ENCODE measurements at places on chromosomes 3 and 15.

- no peak for DNase-seq
Observed at GRCh38 chr3:27976933-27977332, 254.8 kb upstream of the EOMES start.

GRCh38 chr3:105963161-105963560, 94.3 kb upstream of the CBLB start:
- DNase-seq: no peak

DNA sequence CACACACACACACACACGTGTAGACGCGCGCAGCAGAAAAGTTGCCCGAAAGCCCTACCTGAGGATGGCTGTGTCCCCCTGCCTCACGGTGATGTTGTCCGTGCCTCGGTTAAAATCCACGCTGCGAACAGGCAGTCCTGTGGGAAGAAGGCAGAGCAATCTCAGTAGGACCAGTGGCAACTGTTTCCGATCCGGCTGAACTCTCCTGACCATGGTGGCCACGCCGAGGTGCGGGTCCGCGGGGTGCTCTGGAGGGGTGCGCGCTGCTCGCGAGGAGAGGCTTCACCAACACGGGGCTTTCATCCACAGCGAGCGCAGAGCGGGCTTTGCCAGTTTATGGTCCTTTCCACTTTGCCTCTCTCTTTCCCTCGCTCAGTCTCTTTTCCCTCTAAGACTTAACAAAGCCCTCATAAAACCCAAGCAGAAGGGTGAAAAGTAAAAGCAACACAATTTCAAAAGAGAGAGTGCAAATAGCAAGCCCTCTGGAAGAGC, 422 bp downstream of the LSAMP start:
- no peak for DNase-seq

GRCh38 chr3:13504161-13504831, 24.2 kb downstream of the HDAC11 start:
- DNase-seq: no peak

GRCh38 chr15:95874637-95875036, 455.9 kb upstream of the NR2F2 start:
- DNase-seq: no peak

- no peak for DNase-seq
Observed at GRCh38 chr3:42184651-42185443, 81.1 kb downstream of the CCK start.

DNA sequence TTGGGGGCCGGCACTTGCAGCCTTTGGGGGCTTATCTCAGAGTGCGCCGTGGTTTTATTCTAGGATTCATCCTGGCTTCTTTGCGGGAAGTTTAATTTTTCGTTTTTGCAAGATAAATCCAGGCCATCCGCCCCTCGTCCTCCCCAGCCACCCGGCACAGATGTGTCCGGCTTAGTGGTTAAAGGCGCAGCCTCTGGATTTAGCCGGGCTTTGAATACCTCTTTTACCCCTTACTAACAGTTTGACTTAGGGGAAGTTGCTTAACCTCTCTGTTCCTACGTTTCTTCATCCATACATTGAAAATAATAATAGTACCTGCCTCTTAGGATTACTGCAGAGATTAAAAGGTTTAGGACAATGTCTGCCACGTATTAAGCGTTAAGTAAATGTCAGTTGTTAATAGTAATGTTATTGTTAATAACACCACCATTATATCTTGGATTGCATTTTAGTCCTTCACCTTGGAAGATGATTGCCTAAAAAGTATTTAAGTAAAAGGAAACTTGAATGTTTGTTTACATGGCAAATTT, 714 bp downstream of the ECT2 start:
- no peak for DNase-seq

DNA sequence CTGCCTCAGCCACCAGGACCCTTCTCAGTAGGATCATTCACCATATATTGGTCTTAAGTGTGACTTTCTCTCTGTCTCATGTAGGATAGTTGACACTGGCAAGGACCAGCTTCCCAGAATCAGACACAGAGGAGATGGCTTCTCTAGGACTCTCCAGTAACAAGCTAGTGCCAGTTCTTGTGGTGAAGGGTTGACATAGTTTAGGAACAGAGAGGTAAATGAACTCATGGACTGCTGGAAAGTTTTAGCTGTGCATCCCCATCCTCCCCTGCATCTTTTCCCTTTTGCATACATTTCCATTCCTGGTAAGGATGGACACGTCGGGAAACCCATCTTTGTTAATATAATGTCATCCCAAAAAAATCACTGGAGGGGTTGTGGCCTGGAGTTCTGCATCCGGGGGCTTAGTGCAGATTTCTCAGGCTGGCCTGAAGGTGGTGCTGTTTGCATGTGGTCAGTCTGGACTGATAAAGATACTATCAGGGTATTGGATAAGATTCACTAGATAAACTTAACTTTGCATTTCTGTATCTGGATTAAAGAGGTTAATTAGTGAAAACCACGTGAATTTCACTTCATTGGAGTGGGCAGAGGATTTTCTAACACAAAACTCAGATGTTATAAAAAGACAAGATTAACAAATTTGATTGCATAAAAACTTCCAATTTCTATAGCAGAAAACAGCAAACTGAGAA, 110.8 kb downstream of the TBC1D2B start:
- DNase-seq: no peak

GRCh38 chr15:96261575-96262034, 68.9 kb upstream of the NR2F2 start:
- no peak for DNase-seq

DNA sequence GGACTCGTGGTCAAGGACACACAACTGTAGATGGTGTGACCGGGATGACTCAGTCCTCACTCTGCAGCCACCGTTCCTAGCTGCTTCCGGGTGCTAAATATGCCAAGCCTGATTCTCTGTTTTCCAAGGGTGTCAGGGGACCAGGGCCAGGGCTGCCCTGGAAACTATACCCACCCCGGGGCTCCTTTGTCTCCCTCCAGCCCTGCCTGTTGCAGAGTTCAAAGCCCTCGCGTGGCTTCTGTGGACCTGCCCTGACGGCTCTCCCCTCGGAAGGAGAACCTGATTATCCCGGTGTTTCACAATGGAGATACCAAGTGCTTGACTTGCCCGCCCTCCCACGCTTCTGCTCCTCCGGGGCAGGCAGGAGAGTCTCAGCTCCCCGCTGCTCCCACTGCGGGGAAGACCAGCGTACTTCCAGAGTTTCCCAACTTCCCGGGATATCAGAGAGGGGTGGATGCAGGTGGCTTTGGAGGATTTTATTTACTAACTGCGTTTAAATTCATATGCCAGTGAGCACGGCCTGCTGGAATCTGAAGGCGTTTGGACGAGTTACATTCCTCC, 125.0 kb downstream of the ASB7 start:
- no peak for DNase-seq

GRCh38 chr3:107999215-107999775, 91.5 kb downstream of the CD47 start:
- DNase-seq: no peak

DNA sequence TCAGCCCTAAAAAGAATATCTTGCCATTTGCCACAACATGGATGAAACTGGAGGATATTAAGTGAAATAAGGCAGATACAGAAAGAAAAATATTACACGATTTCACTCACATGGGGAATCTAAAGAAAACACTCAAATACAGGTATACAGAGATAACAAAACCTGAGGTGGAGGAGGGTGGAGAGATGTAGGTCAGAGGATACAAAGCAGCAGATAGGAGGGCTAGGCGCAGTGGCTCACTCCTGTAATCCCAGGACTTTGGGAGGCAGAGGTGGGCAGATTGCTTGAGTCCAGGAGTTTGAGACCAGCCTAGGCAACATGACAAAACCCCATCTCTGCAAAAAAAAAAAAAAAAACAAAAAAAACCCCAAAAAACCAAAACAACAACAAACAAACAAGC, 23.2 kb upstream of the SRPRB start:
- DNase-seq: no peak

DNA sequence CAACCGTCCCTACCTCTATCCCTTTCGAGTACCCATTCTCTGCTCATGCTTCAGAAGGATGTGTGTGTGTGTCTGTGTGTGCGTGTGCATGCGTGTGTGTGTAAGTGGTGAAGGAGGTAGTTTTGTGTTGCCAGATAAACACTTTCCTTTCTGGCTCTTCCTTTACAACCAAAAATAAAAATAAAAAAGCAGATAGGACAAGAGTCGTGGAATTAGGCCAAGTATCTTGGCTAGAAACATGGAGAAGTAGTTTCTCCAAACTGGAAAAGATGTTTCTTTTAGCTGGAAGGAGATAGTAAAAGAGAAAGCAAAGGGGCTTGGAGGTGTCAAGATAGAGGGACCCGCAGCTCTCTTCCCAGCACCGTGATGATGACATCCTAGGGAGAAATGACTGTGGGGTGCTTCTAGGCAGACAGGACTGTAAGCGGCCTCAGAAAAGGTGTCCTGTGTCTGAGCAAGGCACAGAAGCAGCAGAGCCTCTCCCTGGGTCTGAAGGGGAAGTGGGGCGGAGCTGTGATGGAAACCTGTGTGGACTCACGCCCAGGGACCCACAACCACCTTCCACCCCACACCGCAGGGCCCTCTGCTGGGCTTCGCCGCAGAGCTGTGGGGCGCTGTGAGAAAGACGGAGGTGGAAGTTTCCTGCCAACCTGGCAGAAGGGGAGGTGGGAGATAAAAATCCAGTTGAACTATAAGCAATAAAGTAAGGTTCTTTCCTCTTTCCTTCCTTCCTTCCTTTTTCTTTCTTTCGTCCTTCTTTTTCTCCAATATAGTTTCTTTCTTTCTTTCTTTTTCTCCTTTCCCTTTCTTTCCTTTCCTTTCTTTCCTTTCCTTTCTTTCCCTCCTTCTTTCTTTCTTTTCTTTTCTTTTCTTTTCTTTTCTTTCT, 35.3 kb downstream of the MUC20 start:
- no peak for DNase-seq

- DNase-seq: no peak
Observed at GRCh38 chr3:120274739-120275167, 10.3 kb downstream of the GPR156 start.

DNA sequence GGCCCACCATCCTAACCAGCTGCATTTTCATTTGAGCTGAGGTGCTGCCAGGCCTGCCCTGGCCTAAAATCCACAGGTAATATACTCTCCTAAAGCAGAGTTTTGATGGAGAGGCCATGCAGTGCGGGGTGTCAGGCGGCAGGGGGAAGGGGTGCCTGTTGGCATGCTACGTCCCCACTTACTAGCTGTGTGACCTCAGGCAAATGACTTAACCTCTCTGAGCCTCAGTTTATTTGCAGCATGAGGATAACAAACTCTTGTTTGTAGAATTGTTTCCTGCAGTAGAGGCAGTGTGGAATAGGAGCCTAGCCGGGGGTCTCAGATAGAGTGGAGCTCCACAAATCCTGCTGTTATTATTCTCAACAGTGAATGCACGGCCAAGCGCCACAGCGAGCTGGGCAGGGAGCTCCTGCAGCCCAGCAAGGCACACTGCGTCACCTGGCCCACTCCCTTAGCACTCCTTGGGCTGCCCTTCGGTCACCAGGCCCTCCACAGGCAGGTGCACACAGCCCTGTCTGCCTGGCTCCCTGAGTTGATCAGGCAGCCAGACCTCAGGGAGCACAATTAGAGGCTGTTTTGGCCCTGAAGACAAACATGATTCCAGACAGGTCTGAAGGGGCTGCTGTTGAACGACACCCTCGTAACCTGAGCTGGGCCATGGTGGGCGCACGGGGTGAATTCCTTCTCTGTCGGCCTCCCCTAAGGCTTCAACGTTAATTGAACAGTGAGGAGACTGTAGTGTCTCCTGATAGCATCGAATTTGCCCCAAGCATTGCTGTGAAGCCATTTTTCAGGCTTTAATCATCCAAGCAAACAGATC, 248.8 kb upstream of the LYSMD4 start:
- no peak for DNase-seq

GRCh38 chr15:63918317-63918672, 84.5 kb upstream of the HERC1 start:
- no peak for DNase-seq

DNA sequence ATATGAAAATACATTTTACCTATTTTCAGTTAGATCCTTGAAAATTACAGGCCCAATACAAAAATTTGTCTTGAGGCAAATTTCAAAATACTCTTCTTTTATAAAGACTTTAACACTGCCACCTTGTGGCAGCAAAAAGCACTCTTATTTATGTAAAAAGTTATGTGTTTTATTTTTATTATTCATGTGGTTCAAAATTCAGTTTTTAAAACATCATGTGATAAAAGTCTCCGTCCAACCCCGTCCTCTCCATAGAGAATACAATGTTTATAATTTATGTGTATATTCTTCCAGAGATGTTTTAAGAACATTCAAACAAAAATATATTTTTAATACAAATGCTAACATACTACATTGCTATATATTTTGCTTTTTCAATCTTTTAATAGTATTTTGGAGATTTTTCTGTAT, 36.9 kb upstream of the TRIM59 start:
- DNase-seq: no peak

- DNase-seq: no peak
Observed at GRCh38 chr3:194537732-194538247, 51.0 kb upstream of the ATP13A3 start.

- no peak for DNase-seq
Observed at GRCh38 chr3:53230041-53230621, 25.7 kb downstream of the TKT start.

DNA sequence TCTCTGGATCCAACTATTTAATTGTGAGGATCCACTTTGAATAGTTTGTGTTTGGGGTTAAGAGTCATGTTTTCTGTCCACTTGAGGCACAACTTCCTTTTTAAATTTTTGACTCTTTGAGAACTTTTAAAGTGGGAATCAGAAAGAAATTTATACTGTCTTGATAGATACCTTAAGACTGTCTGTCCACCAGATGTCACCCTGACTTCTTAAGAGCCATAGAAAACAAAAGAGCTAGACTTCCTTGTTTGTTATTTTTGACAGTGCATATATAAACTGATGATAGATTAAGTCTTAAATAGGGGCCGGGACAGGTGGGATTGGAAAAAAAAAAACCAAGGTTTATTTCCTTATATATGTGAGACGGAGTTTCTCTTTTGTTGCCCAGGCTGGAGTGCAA, 52.1 kb upstream of the WDR72 start:
- DNase-seq: no peak

- no peak for DNase-seq
Observed at GRCh38 chr15:57686657-57687056, 19.9 kb upstream of the POLR2M start.

DNA sequence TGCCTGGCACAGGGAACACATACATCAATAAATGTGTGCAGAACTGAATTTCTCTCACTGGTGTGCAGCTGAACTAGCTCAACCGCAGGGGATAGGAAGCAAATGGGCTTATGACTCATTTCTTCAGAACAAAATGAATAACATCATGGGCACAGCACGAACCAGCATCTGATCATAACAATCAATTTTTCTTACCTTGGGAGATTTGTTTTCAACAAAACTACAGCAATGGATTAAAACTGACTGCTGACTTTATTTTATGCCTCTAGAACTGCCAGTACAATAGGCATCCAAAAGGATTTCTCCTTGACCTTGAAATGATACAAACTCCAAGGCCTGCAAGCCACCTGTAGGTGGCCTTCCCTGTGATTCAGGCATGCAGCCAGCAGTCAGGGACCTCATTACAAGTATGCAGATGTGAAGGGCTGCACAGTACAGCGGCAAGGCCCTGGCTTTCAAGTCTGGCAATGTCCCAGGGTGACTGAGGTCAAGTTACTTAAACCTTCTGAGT, 26.1 kb downstream of the TAMM41 start:
- no peak for DNase-seq

- DNase-seq: no peak
Observed at GRCh38 chr3:119743921-119744320, 38.0 kb upstream of the NR1I2 start.
